ENCODE measurements at places on chromosomes 6 and 20. TPM values are rescaled to one million over a fixed set of nuclear protein-coding genes. Genes with fewer than 3 reads are reported as not detected.

- no peak for DNase-seq
Measured at GRCh38 chr6:3391902-3392458, 64.9 kb downstream of the SLC22A23 start.

GRCh38 chr6:95723638-95724037, 146.3 kb downstream of the MANEA start:
- no peak for DNase-seq

DNA sequence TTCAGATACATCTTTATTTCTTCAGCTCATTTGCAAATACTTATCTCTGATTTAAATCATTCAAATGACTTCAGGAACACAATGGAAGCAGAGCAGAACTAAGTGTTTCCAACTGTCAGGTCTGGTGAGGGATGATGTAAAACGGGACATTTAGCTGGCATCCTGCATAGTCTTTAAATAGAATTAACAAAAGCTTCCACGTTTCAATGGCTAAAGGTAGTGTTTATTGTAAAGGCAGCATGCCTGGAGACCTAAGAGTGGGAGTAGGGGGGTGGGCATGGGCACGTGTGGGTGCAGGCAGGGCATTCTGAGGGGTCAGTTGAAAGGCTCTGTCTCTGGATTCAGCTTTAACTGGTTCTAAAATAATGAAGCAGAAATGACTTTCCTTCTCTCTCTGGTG, 174.9 kb downstream of the PLCB1 start:
- DNase-seq: no peak

GRCh38 chr6:69719602-69720193, 77.1 kb downstream of the LMBRD1 start:
- DNase-seq: peak; percentile 23

DNA sequence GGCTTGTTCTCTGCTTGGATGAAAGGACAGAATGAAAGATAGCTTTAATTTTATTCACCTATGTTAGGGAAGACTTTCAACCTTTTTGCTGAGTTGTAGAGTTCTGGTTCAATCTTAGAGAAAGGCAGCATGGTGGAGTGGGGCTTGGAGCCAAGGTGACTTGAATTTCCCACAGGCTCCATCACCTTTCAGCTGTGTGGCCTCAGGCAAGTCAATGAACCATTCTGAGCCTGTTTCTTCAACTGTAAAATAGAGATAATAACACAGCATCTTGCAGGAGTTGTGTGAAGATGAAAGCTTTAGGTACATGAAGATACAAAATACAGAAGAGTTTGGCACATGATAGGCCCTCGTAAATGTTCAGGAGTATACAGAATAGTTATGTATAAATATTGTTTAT, 19.1 kb upstream of the DTNBP1 start:
- no peak for DNase-seq

GRCh38 chr6:134247231-134247833, 70.6 kb downstream of the SGK1 start:
- DNase-seq: no peak

GRCh38 chr6:137937834-137938233, 70.8 kb downstream of the TNFAIP3 start:
- no peak for DNase-seq

DNA sequence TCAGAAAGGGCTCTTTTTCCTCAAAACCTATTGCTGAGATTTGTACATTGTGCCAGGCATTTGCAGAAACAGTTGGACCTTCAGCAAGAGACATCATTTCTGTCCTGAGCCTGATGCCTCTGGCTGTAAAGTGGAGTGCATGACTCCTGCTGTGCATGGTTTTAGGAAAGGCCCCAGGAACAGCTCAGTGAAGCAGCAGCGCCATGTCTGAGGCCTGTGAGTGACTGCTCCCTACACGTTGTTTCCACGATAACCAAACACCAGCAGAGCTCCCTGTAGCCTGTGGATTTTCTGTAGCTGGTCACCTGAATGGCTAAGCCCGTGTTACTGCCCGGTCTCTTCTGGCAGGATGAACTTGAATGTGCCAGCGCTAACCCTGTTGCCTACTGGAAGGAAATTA, 232.5 kb downstream of the TFAP2C start:
- DNase-seq: no peak

GRCh38 chr20:10336959-10337729, 96.9 kb downstream of the MKKS start:
- DNase-seq: no peak

The IMPG1 gene
- not detected for total RNA-seq

The SEC63 gene
- total RNA-seq: 10.8 TPM

The LY6G6C gene
- total RNA-seq: not detected

GRCh38 chr6:106167096-106167814, 81.1 kb downstream of the PRDM1 start:
- DNase-seq: no peak

GRCh38 chr6:6521961-6522482, 66.5 kb upstream of the LY86 start:
- DNase-seq: no peak

The DLK2 gene
- total RNA-seq: 0.76 TPM

DNA sequence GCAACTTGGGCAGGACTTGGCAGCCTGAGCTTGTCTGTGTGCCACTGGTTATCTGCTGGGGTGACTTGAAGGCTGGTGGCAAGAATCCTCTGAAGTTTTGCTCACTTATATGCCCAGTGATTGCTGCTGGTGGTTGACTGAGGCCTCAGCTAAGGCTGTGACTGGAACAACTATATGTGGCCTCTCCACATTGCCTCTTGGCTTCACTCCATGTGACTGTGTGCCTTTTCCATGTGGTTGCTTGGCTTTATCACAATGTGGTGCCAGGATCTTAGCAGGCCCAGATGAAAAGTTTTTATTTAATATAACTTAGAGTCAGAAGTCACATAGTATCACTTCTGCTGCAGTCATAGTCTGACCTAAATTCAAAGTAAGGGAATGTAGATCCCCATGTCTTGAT, 104.5 kb downstream of the ADAT2 start:
- no peak for DNase-seq

The CNR1 gene
- under 0.01 TPM for total RNA-seq

The EPPIN gene
- not detected for total RNA-seq

The JPH2 gene
- 0.13 TPM for total RNA-seq

The TSPYL1 gene
- 65.7 TPM for total RNA-seq

GRCh38 chr6:14276667-14277404, 159.3 kb downstream of the CD83 start:
- DNase-seq: no peak

DNA sequence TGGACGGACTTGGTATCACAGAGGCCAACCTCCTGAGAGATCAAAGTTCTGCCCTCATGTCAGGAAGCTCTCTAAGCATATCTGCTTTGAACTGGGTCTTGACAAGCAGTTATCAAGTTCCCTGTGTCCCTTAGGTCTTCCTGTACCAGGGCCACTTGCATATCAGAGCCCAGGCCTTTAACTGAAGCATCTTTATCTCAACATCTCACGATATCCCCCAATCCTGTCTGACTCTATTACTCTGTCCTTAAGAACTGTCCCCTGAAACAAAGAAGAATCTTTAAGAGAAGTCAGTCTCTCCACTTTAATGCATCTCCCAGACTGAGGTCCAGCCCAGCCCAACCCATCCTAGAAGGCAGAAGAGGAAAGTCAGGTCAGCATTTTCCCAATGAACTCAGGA, 8.2 kb downstream of the MAS1L start:
- no peak for DNase-seq

- no peak for DNase-seq
Measured at GRCh38 chr6:110493253-110493800, 16.9 kb upstream of the SLC22A16 start.

The CENPQ gene
- 2.9 TPM for total RNA-seq

The C20orf141 gene
- total RNA-seq: not detected

DNA sequence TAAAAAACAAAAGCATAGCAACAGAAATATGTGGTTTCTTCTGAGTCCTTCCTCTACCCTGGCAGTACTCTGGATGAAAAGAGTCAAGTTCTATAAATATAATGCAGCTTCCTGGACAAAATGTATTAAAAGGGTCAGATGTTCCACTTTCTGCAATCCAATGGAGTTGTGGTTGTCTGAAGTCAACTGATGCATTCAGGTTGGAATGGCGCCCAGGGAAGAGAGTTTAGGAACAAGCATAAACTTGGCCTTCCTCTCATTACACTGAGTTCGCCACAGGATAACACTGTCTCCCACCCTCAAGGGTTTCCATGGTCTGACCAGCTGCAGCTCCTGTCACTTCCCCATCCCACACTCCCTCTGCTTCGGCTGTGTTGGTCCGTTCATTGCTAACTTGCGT, 66.4 kb downstream of the PLEKHG1 start:
- DNase-seq: peak; percentile 17

The ZSCAN12 gene
- 3.2 TPM for total RNA-seq

GRCh38 chr6:40353967-40354452, 233.2 kb downstream of the LRFN2 start:
- DNase-seq: no peak

DNA sequence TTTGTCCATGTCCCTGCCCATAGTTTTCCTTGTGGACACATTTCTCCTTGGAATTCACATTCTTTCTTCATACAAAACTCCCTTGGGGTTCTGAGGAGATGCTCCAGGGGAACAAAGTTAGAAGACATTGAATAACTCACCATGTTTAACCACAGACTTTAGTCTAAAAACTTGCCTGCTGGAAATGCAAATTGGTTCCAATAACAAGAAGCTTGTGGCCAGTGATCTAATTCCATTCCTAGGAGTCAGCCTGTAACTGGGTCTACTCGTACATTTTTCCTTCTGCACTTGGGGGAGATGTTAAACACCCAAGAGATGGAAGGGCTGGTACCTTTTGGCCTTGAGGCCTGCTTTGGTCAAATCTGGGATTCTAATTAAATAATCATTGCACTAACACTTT, 60.2 kb downstream of the SCML4 start:
- no peak for DNase-seq

DNA sequence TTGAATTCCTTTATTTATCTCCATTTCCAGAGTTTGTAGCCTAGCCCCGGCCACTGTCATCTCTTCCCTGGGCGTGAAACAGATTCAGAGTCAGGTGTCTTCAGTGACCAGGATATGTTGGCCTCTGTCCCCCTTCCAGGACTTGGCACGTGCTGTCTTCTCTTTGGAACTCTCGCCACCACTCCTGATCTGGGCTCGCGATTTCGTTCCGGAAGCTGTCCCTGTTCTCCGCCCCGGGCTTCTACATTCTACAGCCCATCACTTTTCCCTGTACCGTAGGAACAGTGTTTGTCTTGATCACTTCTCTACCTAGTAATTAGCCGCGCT, 739 bp downstream of the GSS start:
- peak; percentile 51 for DNase-seq

The CFAP61 gene
- total RNA-seq: not detected

- DNase-seq: no peak
Measured at GRCh38 chr6:139473731-139474130, 99.3 kb upstream of the CITED2 start.

GRCh38 chr6:42313038-42313437, 95.4 kb upstream of the MRPS10 start:
- no peak for DNase-seq

All from dermis microvascular lymphatic vessel endothelial cell (primary cell).